ENCODE measurements at places on chromosomes 6 and 20.

DNA sequence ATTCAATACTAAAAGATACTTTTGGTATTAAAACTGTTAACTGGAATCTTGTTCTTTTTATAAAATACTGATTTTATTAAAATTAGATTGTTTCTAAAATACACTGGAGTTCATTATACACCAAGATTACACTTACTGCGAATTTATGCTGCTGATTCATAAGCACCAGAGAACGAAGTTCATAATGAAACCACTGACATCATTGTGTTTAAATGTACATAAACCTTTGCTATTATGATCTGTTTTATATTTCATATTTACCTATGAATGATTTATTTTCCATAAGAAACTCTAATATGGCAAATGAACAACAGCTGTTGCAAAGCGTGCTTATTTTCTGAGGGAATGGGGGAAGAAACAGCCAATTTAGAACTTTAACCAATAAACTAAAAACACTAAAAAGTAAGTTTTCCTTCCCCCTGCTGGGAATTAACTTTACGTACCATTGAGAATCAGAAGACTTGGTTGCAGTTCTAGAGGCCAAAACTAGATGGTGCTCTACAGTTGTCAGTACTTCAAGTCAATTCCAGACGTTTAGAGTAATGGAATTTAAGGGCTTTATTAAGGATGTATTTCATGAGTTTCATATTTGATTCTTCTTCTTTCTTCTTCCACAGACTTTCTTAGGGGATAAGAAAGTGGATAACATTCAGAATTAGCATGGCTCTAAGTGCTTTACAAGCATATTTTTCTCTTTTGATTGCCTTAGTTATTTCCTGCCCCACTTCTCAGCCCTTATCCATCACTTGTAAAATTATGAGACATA, 30.8 kb upstream of the COL19A1 start:
- DNase-seq: no peak

GRCh38 chr20:36408219-36408618, 102.1 kb downstream of the DLGAP4 start:
- DNase-seq: no peak

- DNase-seq: no peak
Measured at GRCh38 chr6:133918208-133918930, 29.5 kb downstream of the TCF21 start.

- no peak for DNase-seq
Measured at GRCh38 chr6:79789896-79790295, 157.5 kb downstream of the ELOVL4 start.

DNA sequence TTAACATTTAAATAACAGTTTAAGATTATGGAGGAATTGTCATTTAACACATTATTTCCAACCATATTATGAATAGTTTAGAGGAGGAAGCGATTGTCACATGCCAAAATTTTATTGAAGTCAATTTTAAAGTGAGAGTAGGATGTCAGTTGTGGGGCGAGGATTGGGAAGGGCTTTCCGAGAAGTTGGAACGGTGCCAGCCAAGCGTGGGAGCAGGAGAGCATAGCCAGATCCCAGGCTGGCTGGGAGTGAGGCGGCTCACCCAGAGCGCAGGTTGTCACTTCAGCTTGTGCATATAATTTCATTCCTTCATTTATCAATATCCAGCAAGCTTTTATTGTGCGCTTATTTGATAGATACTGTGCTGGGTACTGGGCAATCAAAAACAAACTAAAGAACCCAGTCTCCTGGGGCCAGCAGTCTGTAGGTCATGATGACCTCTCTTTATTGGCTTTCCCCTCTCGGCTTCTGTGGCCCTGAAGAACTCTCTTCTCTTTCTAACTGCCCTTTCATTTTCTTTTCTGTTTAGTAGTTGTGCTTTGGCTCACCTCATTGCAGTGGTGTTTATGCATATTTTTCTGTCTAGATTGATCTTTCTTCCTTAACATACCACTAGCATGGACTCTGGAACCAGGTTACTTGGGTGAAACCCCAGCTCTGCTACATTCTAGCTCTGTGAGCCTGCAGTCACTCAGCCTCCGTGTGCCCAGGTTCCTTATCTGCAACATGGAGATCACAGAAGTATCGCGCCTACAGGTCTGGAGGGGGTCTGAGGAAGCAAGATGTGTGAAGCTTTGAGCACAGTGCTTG, 6.4 kb downstream of the CEP43 start:
- DNase-seq: no peak

GRCh38 chr6:16964553-16965499, 137.0 kb upstream of the STMND1 start:
- DNase-seq: peak; percentile 78

- no peak for DNase-seq
Measured at GRCh38 chr6:28208111-28208659, 16.9 kb upstream of the ZSCAN9 start.

DNA sequence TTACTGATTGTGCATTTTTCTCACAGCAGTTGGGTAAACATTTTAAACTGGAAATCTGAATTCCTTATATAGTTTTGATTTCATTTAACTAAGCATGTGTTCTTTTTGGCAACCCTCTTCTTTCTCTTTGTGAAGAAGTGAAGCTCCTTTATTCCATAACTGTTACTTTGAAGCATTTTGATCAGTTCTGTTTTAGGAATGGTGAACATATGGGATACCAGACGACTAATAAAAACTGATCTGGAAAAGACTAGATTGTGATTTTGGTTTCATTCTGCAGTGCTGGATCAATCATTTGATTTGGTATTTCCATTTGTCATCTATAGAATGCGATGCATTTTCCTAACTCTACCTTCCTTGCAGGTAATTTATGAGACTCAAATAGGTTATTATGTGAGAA, 9.8 kb downstream of the AFG1L start:
- DNase-seq: no peak

DNA sequence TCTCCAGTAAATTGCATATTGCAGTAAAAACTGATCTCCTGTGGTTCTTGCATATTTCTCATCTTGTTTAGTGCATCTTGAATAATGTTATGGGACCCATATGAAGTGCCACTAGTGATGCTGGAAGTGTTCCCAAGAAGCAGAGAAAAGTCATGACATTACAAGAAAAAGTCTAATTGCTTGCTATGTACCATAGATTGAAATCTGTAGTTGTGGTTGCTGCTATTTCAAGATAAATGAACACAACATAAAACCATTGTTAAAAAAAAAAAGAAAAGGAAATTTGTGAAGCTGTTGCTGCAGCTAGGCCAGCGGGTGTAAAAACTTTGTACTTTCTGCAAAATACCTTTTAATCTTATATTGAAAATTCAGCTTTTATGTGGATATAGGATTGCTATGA, 304.5 kb downstream of the PHF3 start:
- no peak for DNase-seq
